ENCODE measurements at places on chromosomes 6 and 20.
A peak's percentile ranks its signal among the peaks of the same experiment; 100 is the strongest.

GRCh38 chr6:166597711-166598440, 11.4 kb upstream of the RAMACL start:
- DNase-seq: no peak

GRCh38 chr6:46528961-46529750, 37.9 kb upstream of the RCAN2 start:
- DNase-seq: no peak

- peak; percentile 38 for DNase-seq
These were observed 44.8 kb downstream of the TCP11 start for GRCh38 chr6:35096129-35096862.

- no peak for DNase-seq
These were observed 4.5 kb upstream of the GPSM3 start for GRCh38 chr6:32196682-32197616.

GRCh38 chr6:138434925-138435324, 30.9 kb downstream of the HEBP2 start:
- no peak for DNase-seq

DNA sequence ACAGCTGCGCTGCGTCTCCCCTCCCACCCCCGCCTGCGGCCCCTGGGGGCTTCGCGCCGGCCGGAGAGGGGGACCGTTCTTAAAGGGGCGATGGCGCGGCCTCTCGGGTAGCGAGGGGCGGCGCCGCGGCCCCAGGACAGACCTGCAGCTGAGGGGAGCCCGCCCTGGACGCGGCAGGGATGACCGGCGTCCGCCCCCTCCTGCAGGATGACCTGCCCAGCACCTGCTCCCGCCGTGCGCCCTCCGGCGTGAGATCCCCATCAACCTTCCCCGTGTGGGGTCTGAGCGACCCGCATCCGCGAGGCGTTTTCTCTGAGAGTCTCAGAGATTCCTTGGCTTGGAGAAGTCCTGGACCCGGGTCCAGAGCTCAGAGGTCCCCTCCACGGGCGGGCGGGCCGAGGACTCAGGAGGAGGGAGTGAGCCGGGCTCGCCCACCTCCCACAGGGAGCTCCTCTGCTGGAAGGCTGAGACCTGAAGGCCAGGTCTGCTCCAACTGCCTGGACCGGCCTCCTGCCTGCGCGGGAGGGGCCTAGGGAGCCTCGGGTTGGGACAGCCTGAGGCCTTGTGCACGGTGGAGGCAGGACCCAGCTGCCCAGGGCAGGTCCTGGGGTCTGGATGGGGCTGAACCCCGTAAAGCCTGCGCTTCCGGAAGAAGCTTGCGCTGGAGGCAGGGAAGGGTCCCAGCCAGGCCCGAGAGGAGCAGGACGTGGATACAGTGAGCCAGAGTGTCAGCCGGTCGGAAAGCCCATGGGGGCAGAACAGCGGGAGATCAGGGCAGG, 532 bp upstream of the NKAIN4 start:
- no peak for DNase-seq

DNA sequence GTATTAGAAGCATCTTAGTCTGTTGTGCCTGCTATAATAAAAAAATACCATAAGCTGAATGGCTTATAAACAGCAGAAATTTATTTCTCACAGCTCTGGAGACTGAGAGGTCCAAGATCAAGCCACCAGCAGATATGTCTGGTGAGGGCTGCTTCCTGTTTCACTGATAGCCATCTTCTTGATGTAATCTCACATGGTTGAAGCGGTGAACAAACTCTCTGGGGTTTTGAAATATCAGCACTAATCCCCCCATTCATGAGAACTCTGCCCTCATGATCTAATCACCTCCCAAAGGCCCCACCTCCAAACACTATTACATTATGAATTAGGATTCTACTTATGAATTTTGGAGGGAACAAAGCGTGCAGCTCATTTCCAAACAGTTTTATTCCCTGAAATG, 11.6 kb upstream of the CLVS2 start:
- DNase-seq: no peak

- DNase-seq: no peak
These were observed 163.6 kb downstream of the LY86 start for GRCh38 chr6:6752129-6752528.

DNA sequence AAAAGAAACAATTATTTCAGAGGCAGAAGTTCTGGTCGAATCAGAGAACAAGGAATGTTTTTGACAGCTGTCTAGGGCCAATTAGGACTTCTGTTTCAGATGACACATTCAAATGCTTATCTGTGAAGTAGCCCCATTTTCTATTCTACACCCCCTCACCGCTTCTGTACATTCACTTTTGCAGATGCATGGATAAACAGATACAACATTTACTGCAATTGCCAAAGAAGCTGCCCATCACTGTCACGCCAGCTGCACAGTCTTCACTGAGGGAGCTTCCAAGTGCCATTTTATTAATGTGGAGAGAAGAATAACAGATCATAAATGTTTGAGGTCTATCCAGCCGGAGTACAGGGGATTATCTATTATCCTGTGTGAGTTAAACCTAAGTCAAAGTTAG, 426.8 kb upstream of the ARID1B start:
- no peak for DNase-seq

- DNase-seq: peak; percentile 88
These were observed 11.1 kb downstream of the GLP1R start for GRCh38 chr6:39059496-39060310.

DNA sequence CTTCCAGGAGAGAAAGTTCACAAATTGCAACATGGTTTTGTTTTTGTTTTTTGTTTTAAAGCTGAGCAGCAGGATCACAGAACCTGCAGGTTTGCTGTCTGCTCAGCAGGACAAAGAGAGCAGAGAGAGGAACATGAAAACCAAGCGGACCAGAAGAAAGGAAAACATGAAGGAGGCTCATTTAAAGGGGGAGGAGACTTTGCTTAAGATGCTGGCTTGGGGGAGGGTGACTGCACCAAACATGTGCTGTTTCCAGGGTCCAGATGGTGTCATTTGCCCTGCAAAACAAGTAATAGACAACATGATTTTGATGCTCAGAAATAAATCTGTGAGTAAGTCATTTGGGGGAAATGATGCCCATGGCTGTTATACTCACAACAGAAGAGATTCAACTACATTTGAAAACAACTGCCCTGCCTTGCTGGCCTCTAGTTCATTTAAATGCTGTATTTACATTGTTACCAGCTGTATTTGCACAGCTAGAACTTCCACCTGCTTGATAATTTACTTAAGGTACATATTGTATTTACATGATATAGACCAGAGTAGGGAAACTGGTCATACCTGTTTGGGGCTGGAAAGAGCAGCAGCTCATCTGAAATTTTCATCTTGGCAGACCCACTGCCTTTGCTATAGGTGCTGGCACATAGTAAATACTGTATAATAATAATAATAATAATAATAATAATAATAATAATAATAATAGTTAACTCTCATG, 32.2 kb upstream of the CHD6 start:
- peak; percentile 96 for DNase-seq

DNA sequence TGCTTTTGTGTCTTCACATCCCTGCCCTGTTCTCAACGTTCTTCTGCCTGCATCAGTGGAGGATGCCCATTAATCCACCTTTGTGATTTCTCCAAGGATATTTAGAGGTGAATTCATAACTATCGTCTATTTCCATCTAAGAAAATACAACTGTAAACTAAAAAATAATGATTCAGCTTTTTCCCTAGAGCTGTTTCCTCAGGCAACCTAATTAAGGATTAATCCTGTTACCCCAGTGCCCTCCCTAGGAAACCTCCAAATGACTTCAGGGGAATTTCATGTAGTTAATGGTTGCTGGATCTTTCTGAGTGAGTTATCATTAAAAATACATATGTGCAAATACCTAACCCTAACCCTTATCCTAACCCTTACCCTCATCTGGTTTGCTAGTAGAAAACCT, 14.6 kb upstream of the AFDN start:
- DNase-seq: no peak

DNA sequence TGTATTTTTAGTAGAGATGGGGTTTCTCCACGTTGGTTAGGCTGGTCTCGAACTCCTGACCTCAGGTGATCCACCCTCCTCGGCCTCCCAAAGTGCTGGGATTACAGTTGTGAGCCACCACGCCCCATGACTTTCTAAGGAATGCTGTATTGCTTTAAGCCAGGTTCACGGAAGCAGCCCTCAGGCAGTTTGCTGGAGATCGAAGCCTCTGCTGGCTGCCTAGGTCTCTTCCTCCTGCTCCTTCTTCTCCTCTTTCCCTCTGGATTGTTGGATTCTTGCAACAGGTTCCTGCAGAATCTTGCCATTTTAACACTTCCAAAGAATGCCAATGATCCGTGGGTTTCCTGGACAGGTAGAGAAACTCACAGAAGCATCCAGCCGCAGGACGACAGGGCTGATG, 29.3 kb upstream of the B4GALT5 start:
- DNase-seq: no peak

- DNase-seq: no peak
These were observed 20.6 kb downstream of the MMP24OS start for GRCh38 chr20:35257175-35257909.

DNA sequence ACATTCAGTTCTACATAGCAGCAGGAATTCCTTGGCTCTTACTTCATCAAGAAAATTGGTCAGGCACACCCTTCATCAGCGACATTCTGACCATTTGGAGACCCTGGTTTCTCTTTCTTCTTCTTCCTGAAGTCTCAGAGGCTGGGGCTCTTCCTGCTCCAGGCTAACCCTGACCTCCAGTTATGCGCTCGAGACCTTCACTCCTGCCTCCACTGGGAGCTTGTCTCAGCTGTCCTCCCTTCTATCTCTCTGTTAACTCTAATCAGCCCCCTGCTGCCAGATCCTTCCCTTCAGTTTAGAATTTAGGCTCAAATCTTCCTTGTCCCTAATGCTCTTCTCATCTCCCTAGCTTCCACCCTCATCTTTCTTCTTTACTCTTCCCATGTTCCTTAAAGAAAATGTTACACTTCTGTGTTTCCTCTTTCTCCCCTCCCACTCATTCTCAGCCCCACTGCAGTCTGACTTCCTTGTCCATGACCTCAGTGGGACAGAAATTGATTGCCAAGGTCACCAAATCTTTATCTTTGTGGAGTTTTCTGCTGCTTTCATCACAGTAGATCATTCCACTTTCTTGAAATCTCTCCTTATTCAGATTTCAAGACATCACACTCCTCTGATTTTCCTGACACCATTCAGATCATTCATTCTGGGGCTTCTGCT, 8.4 kb upstream of the HLA-DOA start:
- no peak for DNase-seq

- DNase-seq: peak; percentile 12
These were observed 8.8 kb upstream of the MOG start for GRCh38 chr6:29647927-29648642.

GRCh38 chr20:25212242-25212641, 16.7 kb downstream of the ENTPD6 start:
- no peak for DNase-seq

DNA sequence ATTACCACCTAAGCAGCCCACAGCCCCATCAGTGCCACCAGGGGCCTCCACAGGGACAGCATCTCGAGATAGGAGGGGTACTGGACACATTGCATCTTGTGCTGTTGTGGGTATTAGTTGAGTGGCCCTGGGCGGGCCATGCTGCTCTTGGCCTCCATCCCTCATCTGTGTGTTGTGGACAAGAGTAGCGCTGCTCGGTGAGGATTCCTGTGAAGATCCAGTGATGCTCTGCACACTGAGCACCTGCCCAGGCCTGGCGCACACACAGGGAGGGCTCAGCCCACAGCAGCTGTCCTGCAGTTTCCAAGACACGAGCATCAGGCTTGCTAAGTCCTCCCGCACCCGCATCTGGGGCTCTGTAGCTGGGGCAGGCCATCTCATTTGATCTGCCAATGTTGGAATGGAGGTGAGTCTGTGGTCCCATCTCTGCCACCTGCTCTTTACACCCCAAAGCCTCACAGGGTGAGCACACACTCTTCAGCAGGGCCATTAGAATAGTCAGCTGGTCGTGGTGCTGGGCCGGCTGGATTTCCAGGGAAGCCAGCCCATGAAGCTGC, 32.0 kb downstream of the SPATA2 start:
- no peak for DNase-seq

DNA sequence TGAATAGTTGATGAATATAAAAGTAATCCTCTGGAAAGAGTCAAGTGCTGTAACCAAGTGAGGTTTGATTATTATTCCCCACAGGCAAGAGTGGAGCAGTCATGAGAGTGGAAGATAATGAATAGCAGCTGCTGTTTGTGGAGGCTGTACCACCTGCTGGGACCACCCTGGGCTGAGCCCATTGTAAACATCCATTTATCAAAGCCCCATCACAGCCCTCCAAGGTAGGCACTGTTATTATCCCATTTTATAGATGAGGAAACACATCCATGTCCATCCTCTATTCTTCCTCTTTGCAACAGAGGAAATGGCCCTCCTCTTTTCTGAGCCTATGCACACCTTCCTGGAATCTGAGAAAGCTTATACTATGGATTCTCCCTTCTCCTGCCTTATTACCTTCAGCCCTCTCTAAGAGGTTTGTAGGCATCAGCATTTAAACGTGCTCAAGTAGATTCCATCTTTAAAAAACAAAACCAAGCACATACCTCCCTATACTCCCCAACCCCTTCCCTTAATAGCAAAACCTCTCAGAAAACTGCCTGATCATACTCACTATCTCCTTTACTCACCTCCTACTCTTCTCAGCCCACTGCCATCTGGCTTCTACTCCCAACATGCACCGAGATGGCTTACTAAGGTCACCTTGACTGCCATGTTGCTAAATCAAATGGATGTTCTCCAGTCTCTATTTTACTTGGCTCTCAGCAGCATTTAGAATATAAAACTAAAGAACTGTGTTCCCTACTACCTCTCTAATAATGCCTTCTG, 37.1 kb downstream of the CDH22 start:
- peak; percentile 54 for DNase-seq

GRCh38 chr6:134925800-134926199, 24.1 kb downstream of the ALDH8A1 start:
- no peak for DNase-seq

GRCh38 chr20:59322081-59322480, 21.7 kb downstream of the EDN3 start:
- DNase-seq: no peak

DNA sequence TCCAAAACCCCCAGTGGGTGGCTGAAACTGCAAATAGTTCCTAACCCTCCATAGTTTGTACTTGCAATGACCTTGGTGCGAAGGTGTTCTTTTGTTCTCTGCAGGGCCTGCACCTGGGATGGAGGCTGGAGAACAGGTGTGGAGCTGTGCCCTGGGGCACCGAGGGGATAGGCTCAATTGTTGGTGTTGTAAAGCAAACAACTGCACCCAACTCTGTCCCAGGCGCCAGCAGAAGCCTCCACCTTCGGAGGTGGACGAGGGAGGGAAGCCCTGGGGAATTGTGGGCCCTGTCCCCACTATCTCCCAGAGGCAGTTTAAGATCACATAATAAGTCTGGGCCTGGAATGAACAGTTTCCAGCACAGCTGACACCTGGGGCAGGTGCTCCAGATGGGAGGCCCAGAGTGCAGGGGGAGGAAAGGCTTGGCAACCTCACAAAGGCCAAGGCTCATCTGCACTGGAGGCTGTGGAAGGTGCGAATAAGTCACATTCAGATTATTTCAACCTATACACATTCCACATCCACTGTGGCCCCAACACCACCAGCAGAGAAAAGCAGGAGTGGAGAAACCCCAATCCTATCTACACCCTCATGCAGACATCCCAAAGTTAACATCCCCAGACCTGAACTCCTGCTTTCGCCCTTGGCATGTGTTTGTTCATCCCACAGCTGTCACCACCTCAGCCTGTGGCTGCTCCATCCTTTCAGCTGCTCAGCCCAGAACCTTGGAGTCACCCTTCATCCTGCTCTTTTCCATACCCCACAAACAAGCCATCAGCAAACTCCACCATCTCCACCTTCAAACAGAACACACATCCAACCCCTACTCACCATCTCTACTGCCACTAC, 12.3 kb upstream of the CBFA2T2 start:
- peak; percentile 66 for DNase-seq

All from NCI-H1092 treated with DMSO at 0.1 percent for 48 hours (cell line).